Skeletal muscle cell (primary cell): ENCODE measurements at places on chromosomes 6 and 20.

DNA sequence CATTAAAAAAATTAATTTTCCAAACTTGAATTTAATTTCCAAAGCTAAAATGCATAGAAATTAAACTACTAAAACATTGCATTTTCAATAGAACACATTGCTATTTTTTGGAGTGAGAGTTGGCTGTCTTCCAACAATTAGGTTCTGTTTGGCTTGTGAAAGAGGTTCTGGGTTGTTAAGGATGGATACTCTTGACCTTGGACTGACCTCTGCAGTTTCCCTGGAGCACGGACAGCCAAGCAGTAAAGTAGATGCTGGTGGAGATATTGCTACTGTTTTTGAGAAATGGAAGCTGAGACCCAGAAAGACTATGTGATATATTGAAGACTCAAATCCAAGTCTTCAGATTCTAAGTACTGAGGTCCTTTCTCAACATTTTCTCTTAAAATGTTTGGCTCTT lies 95.9 kb upstream of the CHD6 start:
- DNase-seq, result no peak

DNA sequence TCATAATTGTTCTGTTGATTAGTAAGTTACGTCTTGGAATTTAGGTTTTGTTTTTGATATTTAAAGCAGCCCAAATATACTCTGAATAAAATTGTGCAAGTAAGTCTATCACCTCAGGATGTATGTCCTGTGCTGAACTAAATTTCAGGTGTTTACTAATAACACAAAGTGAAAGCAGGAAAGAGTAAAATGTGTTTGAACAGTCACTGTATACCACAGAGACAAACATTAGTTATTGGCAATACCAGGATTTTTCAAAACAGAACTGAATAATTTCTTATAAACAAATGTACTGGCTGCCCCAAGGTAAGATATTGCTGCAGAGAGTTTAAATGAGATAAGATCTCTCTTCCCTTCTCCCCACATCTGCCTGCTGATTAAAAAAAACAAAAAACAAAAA lies 404.7 kb upstream of the RUNX2 start:
- no peak for DNase-seq

GRCh38 chr6:158567871-158568401 lies 8.0 kb downstream of the TMEM181 start:
- DNase-seq, result no peak

DNA sequence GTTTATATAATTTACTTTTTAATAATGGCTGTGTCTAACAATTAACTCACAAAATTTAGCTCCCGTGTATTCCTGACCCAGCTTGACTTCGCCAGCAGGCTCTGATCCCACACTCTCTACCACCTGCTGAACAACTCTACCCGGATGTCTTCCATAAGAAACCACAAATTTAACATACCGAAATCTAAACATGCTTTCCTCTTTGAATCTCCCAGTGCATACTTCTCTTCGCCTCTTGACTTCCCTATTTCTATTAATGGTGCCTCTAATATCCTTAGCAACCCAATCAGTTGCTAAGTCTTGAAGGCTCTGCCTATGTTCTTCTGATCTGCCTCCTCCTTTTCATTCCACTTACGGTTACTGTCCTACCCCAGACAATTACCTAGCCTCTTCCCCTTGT lies 4.6 kb upstream of the MYB start:
- DNase-seq, result no peak

GRCh38 chr20:59134182-59134581 lies 29.4 kb upstream of the ZNF831 start:
- DNase-seq, result no peak

DNA sequence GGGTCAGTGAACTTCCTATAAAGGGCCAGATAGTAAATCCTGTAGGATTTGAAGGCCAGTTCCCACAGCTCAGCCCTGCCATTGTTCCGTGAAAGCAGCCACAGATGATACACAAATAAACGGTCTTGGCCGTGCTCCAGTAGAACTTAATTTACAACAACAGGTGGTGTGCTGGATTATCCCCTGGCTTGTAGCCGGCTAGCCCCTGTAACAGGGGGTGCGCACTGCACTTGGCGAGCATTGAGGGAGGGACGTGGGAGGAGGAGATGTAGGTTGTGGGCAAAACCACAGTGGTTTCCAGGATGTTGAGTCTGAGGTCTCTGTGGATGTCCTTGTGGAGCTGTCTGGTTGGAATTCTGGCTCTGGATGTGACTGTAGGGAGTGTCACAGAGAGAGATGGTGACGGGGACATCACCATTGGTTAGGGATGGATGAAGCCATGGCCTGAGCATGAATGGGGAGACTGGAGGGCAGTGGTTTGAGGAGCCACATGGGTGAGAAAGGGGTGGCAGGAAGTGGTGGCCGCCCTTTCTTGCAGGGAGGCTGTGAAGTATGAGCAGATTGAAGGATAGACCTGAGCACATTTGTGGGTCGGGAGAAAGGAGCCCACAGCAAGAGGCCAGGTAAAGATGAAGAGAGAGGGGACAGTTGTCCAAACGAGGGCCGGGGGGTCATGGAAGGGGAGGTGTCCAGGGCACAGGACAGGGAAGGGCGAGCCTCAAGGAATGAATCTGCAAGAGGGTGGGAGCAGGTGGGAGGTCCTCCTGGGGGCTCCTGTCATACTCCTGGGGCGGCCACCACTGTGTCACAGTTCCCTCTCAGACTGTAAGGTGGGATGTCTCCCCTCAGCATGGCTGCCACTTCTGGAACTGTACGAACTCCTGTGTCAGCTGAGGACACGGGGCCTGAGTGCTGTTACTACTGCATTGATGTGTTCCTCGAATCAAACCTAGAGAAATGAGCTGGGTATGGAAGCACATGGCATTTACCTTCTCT lies 53.6 kb downstream of the CDH26 start:
- peak; percentile 62 for DNase-seq

DNA sequence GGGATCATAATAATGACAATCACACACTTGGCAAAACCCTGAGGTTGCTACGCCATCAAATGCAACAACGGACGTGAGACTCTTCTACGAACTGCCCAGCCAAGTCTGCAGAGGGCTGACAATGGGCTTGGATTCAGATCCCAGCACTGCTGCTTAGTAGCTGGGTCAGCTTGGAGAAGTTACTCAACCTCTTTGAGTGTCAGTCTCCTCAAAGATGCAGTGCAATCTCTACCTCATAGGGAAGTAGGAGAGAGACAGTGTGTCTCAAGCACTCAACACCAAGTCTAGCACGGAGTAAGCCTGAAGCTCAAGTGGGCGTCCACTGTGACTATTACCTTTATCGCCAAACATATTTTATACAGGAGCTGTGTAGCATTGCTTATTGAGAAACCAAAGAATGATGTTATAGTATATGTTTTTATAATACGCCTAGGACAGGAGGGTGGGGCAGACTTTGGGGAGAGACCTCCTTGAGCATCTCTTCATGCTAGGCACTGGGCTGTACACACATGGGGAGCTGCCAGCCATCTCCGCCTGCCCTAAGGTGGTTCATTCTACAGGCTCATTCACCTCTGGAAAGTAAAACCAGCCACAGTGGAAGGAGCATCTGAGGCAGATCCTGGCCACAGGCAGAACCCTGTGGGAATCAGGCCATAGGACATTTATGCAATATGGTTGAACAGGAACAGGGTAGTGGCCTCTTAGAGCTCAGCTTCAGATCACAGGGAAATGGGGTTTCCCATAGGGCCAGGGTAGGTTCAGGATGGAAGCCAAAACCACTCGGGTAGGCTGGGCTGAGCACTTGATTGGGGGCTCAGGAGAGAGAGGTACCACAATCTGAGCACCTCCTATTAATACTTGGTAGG lies 160.2 kb downstream of the MRPL14 start:
- no peak for DNase-seq

DNA sequence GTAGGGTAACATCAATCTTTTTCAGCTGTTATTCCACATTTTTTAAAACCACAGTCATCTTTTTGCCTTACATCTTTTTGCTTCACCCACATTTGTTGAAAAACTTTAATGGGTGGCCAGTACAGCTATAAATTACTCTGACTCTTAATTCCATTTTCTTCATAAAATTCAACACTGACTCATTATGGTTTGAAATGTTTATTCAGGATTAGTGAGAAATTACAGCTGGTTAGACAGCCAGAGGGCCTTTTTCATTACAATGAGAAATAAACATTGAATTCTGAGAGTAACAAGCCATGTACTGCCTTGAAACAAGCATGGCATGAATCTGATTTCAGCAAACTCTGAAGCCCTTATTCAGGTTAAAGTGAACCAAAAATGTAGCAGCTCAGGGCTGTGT lies 19.5 kb downstream of the NDUFAF4 start:
- peak; percentile 10 for DNase-seq

GRCh38 chr20:60049601-60050000 lies 91.4 kb downstream of the CDH26 start:
- DNase-seq, result no peak

GRCh38 chr6:34462551-34462971 lies 3.3 kb upstream of the PACSIN1 start:
- DNase-seq, result peak; percentile 6

- DNase-seq, result no peak
These were observed 150.3 kb downstream of the COL21A1 start for GRCh38 chr6:56096946-56097621.

- no peak for DNase-seq
These were observed 153.4 kb downstream of the MBOAT1 start for GRCh38 chr6:20058912-20059311.

DNA sequence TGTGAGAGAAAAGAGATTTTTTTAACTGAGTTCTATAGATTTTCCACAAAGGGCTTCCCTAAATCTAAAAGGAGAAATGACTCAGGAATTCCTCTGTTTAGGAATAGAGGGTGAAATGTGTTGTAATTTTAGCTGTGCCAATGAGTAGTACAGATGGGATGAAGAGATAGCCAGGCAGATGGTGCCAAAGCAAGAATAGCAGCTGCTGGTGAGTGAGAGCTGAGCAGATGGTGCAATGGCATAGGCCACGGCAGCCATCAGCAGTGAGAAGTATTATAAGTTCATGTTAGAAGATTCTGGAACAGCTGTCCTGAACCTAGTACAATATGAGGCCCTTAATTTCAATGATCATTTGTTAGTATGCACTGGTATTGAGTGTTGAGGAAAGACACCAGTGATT lies 40.2 kb upstream of the CRISP1 start:
- DNase-seq, result peak; percentile 6

GRCh38 chr6:163710532-163711470 lies 296.3 kb downstream of the QKI start:
- DNase-seq, result no peak

GRCh38 chr20:23205611-23206041 lies 119.5 kb upstream of the CD93 start:
- peak; percentile 56 for DNase-seq

DNA sequence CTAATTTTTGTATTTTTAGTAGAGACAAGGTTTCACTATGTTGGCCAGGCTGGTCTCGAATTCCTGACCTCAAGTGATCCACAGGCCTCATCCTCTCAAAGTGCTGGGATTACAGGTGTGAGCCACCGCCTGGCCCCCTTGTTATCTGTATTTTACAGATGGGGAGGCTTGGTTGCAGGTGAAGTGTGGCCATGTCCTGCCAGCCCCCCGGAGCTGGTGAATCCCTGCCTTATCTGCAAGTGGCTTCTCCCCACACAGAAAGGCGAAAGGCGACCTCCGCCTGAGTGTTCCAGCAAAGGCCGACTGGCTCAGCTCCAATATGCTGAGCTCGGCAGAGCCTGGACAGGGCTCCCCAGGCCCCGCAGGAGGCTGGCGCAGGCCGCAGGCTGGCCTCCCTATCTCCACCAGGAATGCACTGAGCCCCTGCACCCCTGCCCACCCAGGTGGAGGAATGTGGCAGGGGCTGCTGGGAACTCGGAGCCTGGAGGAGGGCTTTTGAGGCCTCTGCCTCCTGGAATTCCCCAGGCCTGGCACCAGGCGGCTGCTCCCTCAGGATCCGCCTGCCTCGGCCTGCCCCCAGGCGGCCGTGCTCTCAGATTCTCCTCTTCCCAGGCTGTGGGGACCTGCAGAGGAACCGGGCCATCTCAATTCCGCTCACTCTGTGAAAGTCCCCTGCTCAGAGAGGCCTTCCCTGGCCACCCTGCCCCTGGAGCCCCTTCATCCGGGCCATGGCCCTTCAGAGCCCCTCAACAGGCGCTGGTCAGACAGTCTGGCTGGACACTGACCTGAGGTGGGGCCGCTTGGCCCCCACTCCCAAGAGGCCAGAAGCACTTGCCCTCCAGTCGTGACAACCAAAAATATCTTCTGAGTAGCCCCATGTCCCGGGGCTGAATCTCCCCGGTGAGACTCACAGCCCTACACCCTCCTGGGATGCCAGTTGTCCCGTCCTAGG lies 9.3 kb upstream of the LAMA5 start:
- no peak for DNase-seq

DNA sequence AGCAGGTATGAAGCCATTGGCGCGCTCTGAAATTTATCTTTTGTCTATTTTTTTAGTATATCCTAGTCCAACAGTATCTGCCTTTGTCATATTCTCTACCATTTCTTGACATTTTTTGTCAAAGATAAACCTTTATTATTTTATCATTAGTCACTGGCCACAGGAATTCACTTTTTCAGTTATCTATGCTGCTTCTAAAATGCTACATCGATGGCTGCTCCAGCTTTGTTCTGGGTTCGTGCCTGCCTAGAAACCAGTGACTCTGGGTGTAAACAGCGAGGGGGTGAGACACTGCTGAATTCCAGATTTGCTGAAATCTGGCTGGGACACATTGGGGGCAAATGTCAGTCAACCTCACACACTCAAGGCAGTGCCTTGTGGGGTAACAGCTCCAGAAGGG lies 193.4 kb downstream of the CDC5L start:
- DNase-seq, result peak; percentile 43

DNA sequence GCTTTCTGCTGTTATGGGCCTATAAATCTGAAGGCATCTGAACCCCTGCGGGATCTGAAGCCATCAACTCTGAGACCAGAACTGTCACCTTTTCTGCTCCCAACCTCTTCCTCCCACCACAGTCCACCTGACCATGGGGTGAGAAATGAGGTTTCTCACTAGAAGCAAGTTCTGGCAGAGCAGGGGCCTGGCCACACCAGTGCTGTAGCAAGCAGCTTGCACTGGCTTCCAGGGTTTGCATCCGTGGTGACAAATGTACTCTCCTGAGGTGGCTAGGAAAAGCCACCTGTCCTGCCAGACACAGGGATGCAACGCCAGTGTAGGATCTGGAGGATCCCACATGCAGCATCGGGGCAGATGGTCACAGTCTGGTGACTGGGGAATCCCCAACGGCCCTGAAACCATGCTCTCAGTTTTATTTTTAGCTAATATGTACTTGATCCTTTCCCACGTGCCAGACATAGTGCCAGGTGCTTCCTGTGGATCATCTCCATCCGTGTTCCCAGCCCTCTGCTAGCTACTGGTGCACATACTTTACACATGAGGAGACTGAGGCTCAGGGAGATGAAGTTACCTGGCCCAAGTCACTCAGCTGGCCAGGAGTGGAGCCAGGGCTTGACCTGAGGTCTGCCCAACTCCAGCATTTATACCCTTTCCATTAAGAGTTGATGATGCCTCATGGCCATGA lies 122.1 kb upstream of the SPACA1 start:
- DNase-seq, result no peak

GRCh38 chr6:86943819-86944407 lies 6.6 kb downstream of the HTR1E start:
- no peak for DNase-seq

GRCh38 chr20:23142162-23143050 lies 56.3 kb upstream of the CD93 start:
- no peak for DNase-seq
